ENCODE measurements at places on chromosomes 1 and 21. TPM values are rescaled to one million over a fixed set of nuclear protein-coding genes. Genes with fewer than 3 reads are reported as not detected.

DNA sequence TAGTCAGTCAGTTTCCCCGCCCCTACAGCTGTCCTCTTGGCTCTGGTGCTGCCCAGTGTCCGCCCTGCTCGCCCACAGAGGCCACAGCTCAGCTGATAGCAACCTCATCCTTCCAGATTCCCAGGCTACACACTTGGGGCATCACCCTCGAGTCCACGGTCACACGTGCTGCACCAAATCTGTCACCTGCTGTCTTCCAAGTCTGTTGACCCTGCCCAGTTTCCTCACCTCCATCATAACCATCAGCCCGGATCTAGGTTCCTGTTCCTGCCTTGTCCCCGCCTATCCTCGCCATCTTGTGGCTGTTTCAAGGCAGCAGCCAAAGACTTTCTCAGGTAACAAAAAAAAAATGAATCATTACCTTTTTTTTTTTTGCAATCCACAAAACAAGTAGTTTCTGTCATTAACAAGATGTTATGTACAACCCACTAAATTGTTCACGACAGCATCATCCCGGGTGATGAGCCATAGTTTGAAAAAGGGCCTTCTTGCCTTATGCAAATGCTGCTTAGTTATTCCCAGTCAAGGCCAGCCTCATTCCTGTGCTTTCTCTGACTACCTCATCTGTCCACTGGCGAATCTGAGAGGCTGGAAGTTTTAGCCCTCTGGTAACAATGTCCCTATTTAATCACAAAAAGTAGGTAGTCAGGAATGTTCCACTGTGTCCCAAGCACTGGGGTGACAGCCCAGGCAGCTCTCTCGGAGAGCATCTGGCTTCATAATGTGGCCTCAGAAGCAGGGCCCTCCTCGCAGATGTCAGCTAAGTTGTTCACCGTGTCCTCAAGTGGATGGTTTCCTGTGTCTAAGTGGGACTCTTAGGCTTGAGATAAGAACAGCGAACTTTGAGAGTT lies 4.9 kb upstream of the MIIP start:
- no peak for DNase-seq
- H3K4me1 ChIP-seq: no peaks in the 10 kb centered on the region
- H3K27me3 ChIP-seq: no peaks in the 10 kb centered on the region

DNA sequence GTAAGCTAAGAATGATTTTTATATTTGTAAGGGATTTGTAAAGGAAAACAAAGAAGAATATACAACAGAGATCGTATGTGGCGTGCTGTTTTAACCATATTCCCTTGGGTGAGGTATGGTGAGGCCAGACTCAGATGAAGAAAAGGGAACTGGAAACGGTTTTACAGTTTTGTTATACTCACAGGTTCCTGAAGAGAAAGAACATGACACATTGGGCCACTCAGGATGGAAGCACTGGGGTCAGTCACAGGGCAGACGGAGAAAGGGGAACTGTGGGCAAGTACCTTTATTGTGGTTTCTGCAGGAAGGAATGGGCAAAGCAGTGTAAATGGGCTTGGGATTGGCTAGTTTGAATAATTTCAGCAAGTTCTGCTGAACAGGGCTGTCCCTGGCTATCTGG lies 177.4 kb downstream of the LBR start:
- no peak overlapping the region for H3K27ac ChIP-seq
- no peaks in the 10 kb centered on the region for H3K4me1 ChIP-seq

ETV3L gene
- total RNA-seq: not detected

BMP8A gene
- 0.33 TPM for total RNA-seq

DNA sequence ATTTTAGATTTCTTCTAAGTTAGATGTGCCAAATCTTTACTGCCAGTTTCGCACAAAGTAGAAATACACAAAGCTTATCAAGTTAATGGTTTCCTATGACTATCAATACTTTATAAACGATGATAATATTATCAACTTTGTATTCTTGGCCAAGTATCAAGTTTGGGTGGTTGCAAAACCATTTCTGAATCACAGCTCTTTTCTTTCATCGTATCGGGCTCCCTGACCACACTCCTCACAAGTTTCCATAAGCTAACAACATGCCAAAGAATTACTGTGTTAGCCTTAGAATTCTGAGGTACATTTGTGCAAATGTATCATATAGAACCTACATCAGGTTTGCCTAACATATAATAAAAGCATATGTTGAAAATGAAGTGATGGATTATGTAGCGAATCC lies 311.0 kb downstream of the KCTD3 start:
- no peaks in the 10 kb centered on the region for H3K4me1 ChIP-seq
- no peaks in the 10 kb centered on the region for H3K36me3 ChIP-seq
- no peak for DNase-seq
- no peak overlapping the region for H3K4me3 ChIP-seq
- no peak overlapping the region for H3K27ac ChIP-seq
- H3K27me3 ChIP-seq: no peaks in the 10 kb centered on the region

GRCh38 chr1:15116966-15117365 lies 36.6 kb upstream of the TMEM51 start:
- H3K4me3 ChIP-seq: no peak overlapping the region
- H3K27me3 ChIP-seq: no peaks in the 10 kb centered on the region
- H3K36me3 ChIP-seq: no peaks in the 10 kb centered on the region
- H3K27ac ChIP-seq: no peak overlapping the region
- no peak for DNase-seq

GRCh38 chr1:172180501-172181285 lies 239.8 kb upstream of the C1orf105 start:
- H3K27me3 ChIP-seq: no peaks in the 10 kb centered on the region
- no peaks in the 10 kb centered on the region for H3K4me1 ChIP-seq
- no peak overlapping the region for H3K4me3 ChIP-seq

GRCh38 chr1:233700338-233700737 lies 86.4 kb downstream of the KCNK1 start:
- H3K4me3 ChIP-seq: no peak overlapping the region
- no peaks in the 10 kb centered on the region for H3K4me1 ChIP-seq
- no peaks in the 10 kb centered on the region for H3K27me3 ChIP-seq

DNA sequence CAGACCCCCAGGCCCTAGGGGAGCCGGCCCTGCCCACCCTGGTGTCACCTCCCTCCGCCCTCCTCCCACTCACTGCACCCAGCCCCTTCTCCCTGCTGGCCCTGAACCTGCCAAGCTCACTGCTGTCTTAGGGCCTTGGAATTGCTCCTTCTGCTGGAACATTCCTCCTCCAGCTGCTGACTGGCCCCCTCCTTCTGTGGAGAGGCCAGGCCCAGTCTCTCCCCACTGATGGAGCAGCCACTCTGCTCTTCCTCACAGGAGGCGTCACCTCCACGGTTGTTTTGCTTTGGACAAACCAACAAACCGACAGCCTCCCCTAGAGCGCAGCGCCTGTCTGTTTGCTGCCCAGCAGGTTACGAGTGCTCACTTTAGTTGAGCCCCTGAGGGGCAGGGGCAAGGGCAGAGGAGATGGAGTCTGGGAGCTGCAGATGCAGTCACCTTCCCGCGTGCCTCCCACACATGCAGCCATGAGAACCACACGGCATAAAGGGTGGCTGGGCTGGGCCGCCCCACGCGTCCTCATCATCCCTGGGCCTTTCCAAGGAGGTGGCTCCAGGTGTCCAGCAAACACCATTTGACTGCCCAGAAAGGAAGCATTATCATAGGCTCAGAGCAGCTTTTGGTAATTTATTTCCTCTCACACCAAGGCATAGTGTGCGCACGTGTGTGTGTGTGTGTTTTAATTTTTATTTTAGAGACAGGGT lies 9.4 kb downstream of the OXCT2 start:
- H3K4me1 ChIP-seq: no peaks in the 10 kb centered on the region
- no peak overlapping the region for H3K27ac ChIP-seq
- H3K36me3 ChIP-seq: no peaks in the 10 kb centered on the region
- H3K27me3 ChIP-seq: no peaks in the 10 kb centered on the region
- no peak for DNase-seq

DNA sequence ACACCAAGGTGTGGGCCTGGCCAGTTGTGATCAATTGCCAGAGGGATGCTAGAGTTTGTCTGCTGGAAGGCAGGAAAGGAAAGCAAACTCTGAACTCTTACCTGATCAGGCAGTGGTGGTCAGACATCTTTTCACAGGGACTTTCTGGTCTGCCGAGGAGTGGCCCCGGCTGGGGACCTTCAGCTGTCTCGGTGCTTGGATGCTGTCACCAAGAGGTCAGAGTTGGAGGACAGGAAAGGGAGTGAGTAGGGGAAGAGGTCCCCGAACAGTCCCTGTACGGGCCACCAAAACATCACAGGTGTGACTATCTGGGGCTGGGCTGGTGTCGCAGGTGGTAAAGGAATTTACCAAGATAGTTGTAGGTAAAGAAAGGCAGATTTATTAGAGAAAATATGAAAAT lies 17.7 kb upstream of the METTL13 start:
- no peak overlapping the region for H3K27ac ChIP-seq
- H3K27me3 ChIP-seq: no peaks in the 10 kb centered on the region
- no peaks in the 10 kb centered on the region for H3K36me3 ChIP-seq
- H3K4me3 ChIP-seq: no peak overlapping the region
- no peak for DNase-seq
- H3K4me1 ChIP-seq: no peaks in the 10 kb centered on the region
